ENCODE measurements at places on chromosomes 16 and 17. TPM values are rescaled to one million over a fixed set of nuclear protein-coding genes. Genes with fewer than 3 reads are reported as not detected.

CHRNB1 gene
- 7.7 TPM for total RNA-seq

KCNH4 gene
- total RNA-seq, result 0.39 TPM

VAT1L gene
- not detected for total RNA-seq

SENP3 gene
- total RNA-seq, result 50.8 TPM

GLTPD2 gene
- not detected for total RNA-seq

TBX6 gene
- total RNA-seq, result 2.3 TPM

RRAD gene
- 0.48 TPM for total RNA-seq

ATP2C2 gene
- not detected for total RNA-seq

PERCC1 gene
- not detected for total RNA-seq

C17orf78 gene
- total RNA-seq, result not detected

ELMO3 gene
- total RNA-seq, result 5.1 TPM

ASGR1 gene
- 1.2 TPM for total RNA-seq

TMEM95 gene
- total RNA-seq, result not detected

CPNE7 gene
- 7.1 TPM for total RNA-seq

ENPP7 gene
- total RNA-seq, result not detected

STUB1 gene
- total RNA-seq, result 70.9 TPM

ST6GALNAC1 gene
- 2.3 TPM for total RNA-seq

IGF2BP1 gene
- 0.29 TPM for total RNA-seq

ZFHX3 gene
- total RNA-seq, result 0.68 TPM

UNKL gene
- total RNA-seq, result 33.4 TPM

STRADA gene
- 64.8 TPM for total RNA-seq

CETP gene
- total RNA-seq, result not detected

YBX2 gene
- total RNA-seq, result 0.70 TPM

SLC16A11 gene
- total RNA-seq, result 1.4 TPM

HLF gene
- total RNA-seq, result 3.5 TPM

ITGB3 gene
- total RNA-seq, result not detected

PLXDC1 gene
- 1.2 TPM for total RNA-seq

BLMH gene
- 49.6 TPM for total RNA-seq

NLRC3 gene
- 25.9 TPM for total RNA-seq

OR2C1 gene
- total RNA-seq, result not detected

CLUH gene
- total RNA-seq, result 78.4 TPM

CCL7 gene
- not detected for total RNA-seq

STARD3 gene
- total RNA-seq, result 60.3 TPM

MMP2 gene
- total RNA-seq, result not detected

C16orf96 gene
- total RNA-seq, result 0.17 TPM

OR3A3 gene
- total RNA-seq, result not detected

PRAC2 gene
- not detected for total RNA-seq

MRPL10 gene
- total RNA-seq, result 72.4 TPM

PTX4 gene
- total RNA-seq, result not detected

CIBAR2 gene
- total RNA-seq, result not detected

AGRP gene
- not detected for total RNA-seq

MYH1 gene
- total RNA-seq, result not detected

NEUROD2 gene
- not detected for total RNA-seq

NAT9 gene
- total RNA-seq, result 42.9 TPM

OSGIN1 gene
- total RNA-seq, result 0.40 TPM

TMEM220 gene
- 0.94 TPM for total RNA-seq

GALR2 gene
- total RNA-seq, result 3.5 TPM

ACSM5 gene
- not detected for total RNA-seq

UBALD2 gene
- total RNA-seq, result 317 TPM
